ENCODE measurements at places on chromosomes 13 and 19. TPM values are rescaled to one million over a fixed set of nuclear protein-coding genes. Genes with fewer than 3 reads are reported as not detected.

DNA sequence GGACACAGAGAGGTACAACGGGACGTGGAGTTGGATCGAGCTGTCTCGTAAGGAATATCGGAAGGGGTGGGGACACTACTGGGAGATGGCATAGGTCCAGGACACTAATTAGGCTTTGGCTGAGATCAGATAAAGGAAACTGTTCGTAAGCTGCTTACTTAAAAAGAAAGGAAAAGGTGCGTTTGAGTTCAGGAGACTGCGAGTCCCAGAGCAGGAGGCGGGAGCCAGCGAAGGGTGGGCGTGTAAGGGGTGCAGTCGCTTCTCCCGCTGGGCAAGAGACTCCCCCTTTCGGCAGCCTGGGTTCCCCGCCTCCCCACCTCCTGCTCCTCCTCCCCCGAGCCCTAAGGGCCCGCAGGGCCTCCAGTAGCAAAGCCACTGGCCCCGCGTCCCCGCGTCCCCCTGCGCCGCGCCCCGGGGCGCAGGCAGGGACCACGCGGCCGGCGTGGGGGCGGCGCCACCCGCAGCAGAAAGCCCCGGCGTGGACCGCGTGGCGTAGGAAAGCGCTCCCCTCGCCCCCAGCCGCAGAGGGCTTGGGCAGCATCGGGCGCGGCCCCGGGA is 547 bp downstream of the ABCC4 start:
- DNase-seq: peak; percentile 27

The PRR36 gene
- 6.2 TPM for polyA plus RNA-seq

- no peak for DNase-seq
These were observed 32.9 kb upstream of the POU2F2 start for GRCh38 chr19:42165146-42165545.

DNA sequence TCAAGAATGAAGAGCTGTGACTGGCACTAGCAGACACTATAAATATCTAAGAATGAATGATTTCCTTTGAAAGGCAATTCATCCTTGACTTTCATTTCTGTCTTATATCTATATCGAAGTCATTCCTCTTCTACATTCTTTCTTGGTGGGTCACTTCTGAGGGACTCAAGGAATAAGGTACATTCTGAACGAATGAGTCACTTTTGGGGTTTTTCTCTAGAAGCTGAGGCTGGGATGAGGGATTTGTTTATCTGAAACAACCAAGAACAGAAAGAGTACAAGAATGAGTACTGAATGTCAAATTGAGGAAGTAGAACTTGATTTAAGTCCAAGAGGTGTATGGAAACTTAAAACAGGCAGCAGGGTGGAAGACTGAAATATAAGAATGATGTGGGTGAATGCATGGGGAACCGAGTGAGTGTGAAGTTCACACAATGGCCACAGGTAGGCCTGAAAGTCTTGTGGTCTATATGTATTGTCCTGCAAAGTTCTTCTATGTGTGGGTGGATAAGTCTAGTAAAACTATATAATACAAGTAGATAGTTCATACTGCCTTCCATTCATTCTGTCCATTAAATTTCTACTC is 343.9 kb downstream of the OXGR1 start:
- DNase-seq: no peak

DNA sequence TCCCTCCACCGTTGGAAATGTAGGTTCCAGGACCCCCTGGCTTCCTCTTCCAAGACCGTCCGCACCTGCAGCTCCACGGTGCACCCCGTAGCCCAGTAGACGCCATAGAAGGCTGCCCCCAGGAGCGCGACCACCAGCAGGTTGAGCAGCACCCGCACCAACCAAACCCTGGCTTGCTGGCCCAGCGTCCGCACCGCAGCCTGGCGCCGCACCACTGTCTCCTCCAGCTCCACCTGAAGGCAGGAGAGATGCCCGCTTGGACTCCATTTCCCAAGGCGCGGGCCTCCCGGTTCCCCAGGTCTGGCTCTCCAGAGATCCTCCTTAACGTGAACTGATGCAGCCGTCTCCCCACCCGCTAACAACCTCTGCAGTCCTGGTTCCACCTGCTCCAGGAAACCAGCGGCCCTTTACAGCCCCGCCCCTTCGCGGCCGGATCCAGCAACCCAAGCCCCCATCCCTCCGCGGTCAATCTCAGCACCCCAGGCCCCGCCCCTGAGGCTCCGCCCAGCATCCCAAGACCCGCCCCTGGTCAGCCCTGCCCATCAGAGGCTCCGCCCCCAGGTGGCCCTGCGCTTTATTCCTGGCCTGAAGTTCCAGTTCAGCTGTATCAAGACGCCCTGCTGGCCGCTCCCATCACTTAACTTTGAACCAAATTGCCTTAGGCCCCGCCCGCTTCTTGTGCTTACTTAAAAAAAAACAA is 5.0 kb upstream of the LENG1 start:
- no peak for DNase-seq

- DNase-seq: no peak
These were observed 6.2 kb upstream of the CEACAM5 start for GRCh38 chr19:41702171-41702651.

The ZNF415 gene
- 26.7 TPM for polyA plus RNA-seq

The FAM216B gene
- polyA plus RNA-seq: not detected

The FGF14 gene
- polyA plus RNA-seq: 1.1 TPM

DNA sequence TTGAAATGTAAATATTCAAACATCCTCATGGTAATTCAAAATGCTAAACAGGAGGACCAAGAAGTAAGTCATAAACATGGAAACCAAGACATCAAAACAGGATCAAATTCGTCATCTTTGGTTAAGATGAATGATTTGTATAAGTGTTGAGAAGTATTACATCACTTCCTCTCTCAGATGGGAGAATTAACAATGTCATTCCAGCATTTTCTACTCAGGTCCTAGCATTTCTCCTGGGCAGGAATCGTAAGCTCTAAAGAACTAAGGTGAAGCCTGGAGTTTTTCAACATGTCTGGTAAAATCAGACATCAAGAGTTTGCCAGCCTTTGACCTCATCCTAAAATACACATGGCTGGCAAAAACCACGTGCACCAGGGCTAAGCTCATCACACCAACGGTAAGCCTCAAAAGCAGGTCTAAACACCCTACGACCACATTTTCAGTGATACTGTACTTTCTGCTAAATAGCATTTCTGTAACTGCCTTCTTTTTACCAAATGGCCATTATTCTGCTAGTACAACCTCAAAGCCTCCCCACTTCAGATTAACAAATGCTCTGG is 24.8 kb downstream of the RANBP3 start:
- DNase-seq: no peak
